Cardiac septum (tissue), 1 donor: ENCODE measurements at places on chromosomes 12 and 14.

DNA sequence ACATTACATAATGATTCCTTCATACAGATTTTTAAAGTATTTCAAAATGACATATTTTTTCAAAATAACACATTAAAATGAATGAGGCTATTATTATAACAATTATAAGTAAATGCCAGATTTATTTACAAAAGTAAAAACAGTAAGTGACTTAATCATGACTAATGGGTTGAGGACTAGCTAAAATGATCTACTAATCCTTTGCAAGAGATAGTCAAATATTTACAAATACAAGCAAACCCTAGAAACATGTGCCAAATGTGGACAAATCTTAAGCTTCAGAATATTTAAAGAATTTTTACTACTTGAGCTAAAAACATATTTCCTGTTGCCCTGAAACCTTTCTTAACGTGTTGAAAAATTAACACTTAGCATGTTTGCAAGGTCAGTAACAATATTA, 74.8 kb downstream of the KIF21A start:
- DNase-seq: no peak

GRCh38 chr12:39671898-39672875, 52.6 kb upstream of the ABCD2 start:
- DNase-seq: no peak

DNA sequence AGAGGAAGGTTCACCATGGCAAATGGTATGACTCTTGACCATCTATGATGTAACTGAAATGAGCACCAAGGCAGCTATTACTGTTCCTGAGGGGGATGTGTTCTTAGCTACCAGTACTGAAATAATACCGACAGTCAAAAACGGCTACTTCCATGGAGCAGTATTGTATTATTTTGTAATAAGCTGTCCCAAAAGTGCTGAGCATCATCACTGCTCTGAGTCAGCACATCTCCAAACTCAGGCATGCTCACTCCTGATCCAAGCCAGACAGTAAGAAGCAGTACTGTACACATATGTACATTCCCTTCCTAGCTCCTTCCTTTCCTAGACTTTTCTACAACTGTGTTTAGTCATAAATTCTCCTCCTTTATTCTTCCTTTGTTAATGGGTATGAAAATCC, 8.6 kb downstream of the VTI1B start:
- DNase-seq: no peak

DNA sequence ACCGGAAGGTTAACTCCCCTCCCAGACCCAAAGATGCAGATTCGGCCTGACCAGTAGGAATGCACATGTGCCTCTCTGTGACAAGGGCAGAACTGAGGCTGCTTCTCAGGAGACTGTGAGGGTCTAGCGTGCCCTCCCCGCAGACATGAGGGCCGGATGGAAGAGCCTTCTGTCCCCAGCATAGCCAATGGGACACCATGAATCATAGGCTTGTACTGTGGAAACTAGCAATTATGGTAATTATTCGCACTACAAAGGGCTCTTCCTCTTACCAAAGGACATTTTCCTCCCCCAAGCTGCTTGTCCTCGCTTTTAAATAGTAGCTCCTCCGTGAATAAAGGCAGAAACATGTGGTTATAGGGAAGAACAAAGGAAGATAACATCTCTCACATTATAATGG, 6.2 kb downstream of the COA8 start:
- DNase-seq: no peak

DNA sequence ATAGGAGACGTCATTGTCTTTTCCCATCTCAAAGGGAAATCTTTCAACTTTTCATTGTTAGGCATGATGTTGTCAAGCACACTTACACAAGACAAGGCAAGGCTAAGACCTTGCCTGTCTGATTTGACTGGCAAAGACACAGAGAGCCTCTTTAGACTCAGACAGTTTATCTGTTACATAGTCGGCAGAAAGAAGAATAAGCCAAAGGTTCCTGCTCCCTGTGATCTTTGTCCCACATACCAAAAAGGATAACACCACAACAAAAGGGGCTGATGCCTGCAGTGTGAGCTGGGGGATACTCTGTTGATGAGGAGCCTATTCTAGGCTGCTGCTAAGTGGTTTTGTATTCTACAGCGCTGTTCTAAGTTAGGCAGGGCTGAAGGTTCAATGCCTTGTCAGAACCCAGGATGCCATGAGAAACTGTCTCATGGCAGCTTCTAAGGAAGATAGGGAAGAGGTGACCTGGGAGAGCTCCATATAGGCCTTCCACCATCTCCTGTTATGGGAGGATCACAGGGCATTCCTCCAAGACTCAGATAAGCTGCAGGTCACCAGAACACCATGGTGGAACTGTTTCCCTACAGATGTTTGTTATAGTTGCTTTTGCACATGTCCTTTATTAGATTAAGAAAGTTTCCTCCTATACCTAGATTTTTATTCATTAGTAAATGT, 12.7 kb downstream of the ERC1 start:
- DNase-seq: no peak
